ENCODE measurements at places on chromosomes 5 and 9.

GRCh38 chr9:86983249-86983619 lies 35.9 kb upstream of the GAS1 start:
- DNase-seq: no peak

DNA sequence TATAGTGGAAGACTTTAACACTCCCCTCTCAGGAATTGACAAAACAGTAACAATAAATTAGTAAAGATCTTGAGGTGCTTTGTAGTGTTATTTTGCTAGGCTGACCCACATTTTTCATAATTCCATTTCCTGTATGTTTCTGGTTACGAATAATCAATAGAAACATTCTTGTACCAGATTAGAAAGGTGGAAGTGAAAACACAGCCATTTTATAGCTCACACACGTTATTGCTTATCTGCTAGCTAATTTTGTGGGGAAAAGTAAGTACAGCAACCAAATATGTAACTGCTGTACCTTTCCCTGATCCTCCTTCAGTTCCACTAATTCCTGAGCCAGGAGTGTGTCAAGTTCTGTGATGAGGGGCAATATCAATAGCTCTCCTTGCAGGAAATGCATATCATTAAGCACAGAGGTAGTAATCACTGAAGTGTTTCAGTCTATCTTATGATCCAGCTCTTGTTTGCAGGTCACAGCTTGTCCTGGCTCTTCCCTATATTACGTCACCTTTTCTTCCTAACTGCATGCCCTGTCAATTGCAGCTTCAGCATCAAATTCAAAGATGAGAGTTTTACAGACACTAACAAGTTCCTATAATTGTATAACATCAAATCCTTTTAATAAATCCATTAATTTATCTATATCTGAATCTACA lies 59.4 kb downstream of the MINAR2 start:
- DNase-seq: no peak

DNA sequence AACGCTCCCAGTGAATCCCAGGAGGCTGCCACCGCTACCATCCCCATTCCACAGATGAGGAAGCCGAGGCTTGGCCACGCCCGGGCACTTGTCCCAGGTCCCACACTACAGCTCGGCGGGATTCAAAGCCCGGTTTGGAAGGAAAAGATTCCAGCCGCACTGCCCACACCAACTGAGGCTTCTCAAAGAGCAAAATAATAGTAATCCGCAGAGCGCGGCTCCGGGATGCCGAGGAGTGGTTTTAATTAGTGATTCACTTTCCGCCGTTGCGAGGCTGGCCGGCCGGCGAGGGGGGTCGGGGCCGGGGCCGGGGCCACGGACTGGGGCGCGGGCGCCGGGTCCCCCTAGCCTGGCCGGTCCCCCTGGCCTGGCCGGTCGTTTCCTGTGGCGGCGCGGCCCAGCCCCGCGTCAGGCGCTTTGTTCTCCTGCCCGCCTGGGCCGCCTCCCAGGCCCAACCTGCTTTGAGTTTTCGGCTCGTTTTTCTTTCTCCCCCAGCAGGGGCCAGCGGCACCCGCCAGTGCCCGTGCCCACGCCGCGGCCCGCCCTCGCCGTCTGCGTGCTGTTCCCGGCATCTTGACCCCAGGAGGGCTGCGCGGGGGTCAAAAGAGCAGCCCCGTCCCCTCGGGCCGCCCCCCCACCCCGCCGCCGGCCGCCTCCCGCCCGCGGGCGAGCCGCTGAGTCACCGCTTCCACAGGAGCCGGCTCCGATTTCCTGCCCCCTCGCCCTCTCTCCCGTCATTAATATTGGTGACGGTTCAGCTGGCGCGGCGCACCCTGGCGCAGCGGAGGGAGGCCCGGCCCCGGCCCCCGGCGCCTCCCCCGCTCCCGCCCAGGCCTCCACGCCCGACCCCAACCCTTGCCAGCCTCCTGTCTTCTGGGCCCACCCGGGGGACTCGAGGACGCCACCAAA lies 31.2 kb downstream of the FGF18 start:
- no peak for DNase-seq

GRCh38 chr9:81465468-81466011 lies 223.8 kb downstream of the TLE1 start:
- DNase-seq: no peak

- no peak for DNase-seq
Measured at GRCh38 chr9:259405-260404, 45.0 kb downstream of the DOCK8 start.

DNA sequence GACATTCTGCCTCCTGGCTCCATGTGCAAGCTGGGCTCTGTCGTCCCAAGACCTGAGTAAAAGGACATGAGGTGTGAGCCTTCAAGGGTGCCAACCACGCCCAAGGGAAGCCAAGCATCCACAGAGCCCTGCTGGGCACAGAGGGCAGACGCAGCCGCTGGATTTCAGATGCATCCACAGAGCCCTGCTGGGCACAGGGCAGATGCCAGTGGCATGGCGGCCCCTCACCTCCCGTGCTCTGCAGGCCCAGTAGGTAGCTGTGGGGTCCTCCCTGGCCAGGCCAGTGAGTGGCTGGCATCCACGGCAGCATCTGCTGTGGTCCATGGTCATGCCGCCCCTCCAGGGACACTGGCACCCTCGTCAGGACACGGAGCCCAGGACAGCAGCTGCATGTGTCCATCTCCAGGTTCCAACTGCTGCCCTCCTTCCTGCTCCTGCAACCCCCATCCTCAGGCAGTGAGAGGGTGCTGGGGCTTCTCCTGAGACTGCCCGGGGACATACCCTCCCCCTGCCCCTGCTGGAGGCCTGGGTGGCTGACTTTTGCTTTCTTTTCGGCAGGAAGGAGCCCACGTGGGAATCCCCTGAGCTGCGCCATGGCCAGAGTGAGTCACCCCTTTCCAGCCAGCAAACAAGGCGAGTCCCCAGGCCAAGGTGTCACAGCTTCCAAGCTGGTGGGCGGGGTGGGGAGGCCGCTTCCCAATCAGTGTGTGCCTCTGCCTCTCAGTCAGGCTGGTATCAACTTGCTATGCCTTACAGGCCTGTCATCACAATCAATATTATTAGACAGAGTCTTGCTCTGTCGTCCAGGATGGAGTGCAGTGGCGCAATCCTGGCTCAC lies 4.0 kb upstream of the TRAF2 start:
- no peak for DNase-seq

DNA sequence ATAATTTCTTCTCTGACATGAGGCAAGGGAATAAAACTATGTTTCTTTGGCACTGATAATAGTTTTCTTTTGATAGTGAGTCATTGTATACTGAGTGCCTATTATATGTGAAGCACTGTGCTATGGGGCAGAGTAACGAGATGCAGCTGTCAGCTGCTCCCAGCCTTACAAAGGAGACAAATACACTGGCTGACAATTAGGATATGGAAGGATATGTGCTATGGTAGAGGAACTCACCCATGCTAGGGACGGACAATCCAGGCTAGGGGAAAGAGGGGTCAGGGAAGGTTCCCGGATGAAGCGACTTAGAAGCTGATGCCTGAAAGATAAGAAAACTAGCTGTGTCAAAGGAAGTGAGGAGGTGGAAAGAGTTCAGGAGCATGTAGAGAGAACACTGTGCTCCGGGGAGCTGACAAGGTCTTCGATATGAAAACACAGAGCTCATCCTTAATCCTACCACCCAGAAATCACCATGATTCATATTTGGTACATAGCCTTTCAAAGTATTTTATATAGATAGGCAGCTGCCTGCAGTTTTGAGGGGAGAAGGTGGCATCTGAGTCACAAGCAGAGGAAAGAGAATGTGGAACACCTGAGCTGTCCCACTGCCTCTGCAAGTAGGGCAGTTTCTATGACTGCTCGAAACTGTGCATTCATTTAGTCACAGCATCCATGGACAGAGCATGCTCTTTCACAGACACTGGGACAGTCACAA lies 12.1 kb downstream of the BSPRY start:
- DNase-seq: no peak

- DNase-seq: no peak
Measured at GRCh38 chr5:95647886-95648860, 1.6 kb downstream of the RFESD start.

- DNase-seq: no peak
Measured at GRCh38 chr5:89277816-89278215, 394.8 kb upstream of the MEF2C start.

DNA sequence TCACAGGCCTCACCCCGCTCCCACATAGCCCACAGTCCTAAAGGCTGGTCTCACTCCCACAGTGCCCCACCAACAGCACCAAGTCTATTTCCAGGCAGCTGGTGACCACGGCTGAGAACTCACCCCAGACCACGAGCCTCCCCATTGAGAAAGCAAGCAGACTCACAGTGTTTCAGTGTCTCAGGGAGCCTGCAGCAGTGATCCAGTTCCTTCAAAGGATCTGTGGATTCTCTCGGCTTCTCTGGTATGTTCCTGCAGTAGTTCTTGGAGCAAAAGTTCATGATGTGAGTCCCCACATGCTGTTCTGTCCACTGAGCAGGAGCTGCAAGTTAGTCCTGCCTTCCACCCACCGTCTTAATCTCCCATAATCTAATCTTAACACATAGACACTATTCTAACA lies 185.3 kb upstream of the CDH6 start:
- DNase-seq: no peak

- no peak for DNase-seq
Measured at GRCh38 chr5:27474395-27474794, 436.0 kb upstream of the CDH9 start.

GRCh38 chr5:53008751-53009150 lies 19.6 kb downstream of the ITGA2 start:
- DNase-seq: no peak

DNA sequence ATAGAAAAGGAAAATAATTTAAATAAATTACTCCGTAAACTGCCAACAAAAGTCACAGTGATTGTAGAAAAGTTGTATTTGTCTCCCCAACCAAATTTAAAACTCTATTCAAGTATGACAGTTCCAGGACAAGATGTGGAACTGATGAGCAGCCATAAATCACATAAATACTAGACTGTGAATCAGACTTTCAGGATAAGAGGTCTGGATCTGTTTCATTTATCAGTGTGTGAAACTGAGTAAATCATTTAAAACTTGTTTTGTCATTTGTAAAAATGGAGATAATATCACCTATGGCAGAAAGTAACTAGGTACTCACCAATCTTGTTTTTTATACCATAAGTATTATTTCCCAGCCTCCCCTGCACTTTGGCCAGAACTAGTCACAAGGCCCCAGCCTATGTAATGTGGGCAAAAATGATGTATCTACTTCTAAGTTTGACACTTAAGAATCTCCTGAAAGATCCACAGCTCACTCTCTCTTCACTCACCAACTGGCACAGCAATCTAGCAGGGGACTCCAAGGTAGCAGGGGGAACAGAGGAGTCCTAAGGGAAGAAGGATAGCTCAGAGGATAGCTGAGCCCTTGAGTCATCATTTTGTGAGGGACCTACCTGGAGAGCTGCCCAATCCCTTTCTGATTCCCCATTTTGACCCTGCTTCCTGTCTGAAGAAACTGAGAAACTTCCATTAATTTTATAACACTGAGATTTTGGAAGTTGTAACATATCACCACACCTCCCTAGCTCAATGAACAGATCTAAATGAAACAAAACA lies 31.6 kb downstream of the TMEM161B start:
- DNase-seq: no peak

DNA sequence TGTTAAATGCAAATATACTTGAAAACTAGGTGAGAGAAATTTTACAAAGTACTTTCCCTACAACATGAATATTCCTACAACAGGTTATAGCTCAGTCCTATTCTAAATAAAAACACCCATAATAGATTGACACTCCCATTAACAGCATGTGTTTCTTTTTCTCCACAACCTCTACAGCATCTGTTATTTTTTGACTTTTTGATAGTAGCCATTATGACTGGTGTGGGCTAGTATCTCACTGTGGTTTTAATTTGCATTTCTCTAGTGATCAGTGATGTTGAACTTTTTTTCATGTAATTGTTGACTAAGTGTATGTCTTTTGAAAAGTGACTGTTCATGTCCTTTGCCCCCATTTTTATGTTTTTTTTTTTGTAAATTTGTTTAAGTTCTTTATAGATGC lies 1506.1 kb upstream of the CDH9 start:
- DNase-seq: no peak

GRCh38 chr9:92664394-92665152 lies 5.4 kb downstream of the IPPK start:
- DNase-seq: no peak

DNA sequence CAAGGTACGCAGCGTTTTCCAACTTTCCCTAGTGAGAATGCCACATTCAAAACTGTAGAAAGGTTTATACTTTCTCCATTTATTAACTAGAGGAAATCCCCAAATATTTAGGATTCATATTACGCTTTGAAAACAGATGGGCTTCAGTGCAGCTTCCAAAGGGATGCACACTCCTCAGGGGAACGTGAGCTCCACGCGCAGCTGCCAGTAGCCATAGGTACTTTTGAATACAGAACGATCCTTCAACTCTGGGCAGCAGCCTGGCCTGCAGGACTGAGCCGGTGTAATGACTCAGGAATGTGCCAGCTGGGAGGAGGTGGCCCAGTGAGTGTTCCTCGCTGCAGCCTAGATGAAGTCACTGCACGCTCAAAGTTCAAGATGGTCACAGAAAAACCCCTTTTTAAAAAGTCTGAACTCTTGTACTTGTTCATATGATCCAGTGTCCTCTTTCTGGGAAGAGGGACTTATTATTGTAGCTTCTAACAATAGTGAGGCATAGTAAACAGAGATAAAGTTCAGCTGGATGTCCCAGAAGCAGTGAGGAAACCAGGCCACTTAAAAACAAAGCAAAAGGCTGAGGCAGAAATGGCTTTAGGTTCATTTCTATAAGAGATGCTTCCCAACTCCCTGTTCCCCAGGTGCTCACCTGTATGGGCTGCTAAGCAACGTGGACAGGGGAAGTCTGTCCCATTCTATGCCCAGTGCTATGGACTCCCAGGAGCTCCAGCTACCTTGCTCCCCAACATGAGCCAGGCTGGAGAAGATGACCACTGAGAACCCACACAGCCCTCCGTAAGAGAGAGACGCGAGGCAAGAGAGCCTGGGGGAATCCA lies 130.0 kb downstream of the LHFPL2 start:
- no peak for DNase-seq

DNA sequence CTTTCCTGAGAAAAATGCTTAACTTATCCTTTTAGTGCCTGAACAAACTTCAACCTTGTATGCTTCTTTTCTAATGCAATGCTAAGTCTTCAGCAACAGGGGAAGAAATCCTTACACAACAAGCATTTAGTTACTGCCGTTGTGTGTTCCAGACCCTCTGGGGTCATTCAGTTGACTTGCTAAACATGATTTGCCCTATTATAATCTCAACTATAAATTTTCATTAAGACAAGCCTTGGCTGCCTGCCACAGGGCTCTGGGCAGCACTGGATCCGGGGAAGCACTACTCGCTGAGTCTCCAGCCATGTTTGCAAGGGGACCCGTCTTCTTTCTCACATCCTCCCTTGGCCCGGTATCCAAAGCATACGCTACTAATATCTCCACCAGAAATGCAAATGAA lies 58.1 kb downstream of the PTCH1 start:
- no peak for DNase-seq

Measured in NCI-H1694 treated with DMSO at 0.1 percent for 48 hours (cell line).